Stimulated activated CD4-positive, alpha-beta T cell treated with anti-CD3 and anti-CD28 coated beads, Interleukin-12 subunit alpha, Interleukin-12 subunit beta, amount 100 ng/mL, for 48 hours (primary cell): ENCODE measurements at places on chromosomes 2 and 18.

DNA sequence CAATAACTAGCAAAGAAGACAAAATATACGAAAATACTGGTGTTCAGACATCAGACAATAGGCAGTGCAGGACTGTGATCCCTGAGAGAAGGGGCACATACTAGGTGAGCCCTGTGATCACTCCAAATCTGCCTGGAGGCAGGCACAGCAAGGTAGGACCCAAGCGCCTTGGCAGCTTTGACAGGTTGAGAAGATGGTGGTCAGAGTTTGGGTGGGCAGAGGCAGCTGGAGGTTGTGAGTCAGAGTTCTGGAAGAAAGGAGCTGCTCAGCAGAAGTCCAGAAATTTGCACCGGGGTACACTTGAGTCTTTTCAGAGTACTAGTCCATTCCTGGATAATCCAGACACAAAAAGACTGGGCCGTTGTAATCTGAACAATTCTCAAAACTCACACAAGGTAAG is 14.0 kb downstream of the KIF1A start:
- no peak for DNase-seq

- no peak for DNase-seq
Measured at GRCh38 chr18:37471637-37472036, 94.0 kb downstream of the CELF4 start.

- DNase-seq: no peak
Measured at GRCh38 chr2:69376403-69376802, 10.6 kb downstream of the GFPT1 start.

DNA sequence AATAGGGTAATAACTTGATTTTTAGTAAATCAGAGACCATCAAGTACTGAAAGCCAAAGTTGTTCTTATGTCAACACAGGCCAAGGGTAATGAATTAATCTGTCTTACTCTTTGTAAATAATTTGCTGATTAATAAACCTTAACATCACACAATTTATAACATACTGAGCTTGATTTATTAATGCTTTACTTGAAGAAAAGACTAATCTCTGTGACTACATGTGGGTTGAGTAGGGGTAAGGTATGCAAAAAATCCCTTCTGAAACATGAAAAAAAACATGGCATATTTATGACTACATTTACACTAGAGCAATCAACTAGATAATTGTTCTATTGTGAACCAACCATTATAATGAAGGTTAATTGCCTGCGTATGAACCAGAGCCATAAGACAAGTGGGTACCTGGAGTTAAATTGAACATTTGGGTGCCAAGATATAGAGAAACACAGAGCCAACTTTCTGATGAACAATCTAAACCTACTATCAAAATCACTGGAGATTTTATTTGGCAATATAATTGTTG is 67.7 kb upstream of the GRB14 start:
- DNase-seq: no peak

- no peak for DNase-seq
Measured at GRCh38 chr2:110780461-110780860, 48.1 kb downstream of the ACOXL start.

GRCh38 chr18:75223687-75224347 is 13.2 kb downstream of the TSHZ1 start:
- DNase-seq: no peak

GRCh38 chr2:9738062-9738461 is 105.2 kb upstream of the TAF1B start:
- no peak for DNase-seq

DNA sequence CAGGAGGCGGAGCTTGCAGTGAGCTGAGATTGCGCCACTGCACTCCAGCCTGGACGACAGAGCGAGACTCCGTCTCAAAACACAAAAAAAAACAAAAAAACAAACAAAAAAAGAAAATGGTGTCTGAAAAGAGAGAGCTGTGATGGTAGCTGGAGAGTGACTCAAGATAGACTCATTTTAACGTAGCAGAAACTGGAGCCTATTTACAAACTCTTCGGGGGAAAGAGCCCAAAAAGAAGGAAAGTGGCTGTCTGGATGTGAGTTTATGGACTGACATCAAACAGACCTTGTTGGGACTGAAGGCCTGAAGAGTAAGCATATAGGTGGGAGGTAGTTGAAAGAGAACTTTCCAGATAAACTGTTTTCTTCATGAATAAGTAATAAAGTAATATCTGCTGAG is 51.8 kb downstream of the LIMS1 start:
- DNase-seq: no peak

- DNase-seq: no peak
Measured at GRCh38 chr2:57877811-57878170, 168.8 kb upstream of the VRK2 start.

GRCh38 chr2:215637651-215638050 is 201.8 kb upstream of the FN1 start:
- DNase-seq: no peak

- DNase-seq: no peak
Measured at GRCh38 chr2:19364014-19364413, 5.6 kb upstream of the OSR1 start.

DNA sequence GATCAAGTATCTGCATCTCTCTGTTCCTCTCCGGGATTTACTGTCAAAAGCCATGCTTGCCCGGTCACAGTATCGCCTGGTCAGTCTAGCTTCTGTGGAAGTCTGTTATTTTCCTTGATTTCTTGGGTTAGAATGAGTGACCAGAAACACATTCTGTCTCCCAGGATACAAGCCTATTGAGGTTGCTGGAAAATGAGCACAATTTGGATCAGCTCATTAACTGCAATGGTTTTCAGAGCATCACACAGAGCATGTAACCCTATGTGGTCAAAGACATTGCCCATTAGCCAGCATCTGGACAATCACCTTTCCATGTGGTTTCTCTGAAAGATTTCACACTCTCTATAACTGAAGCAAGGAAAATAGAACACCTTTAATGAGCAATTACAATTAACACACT is 124.2 kb upstream of the FAM98A start:
- no peak for DNase-seq

DNA sequence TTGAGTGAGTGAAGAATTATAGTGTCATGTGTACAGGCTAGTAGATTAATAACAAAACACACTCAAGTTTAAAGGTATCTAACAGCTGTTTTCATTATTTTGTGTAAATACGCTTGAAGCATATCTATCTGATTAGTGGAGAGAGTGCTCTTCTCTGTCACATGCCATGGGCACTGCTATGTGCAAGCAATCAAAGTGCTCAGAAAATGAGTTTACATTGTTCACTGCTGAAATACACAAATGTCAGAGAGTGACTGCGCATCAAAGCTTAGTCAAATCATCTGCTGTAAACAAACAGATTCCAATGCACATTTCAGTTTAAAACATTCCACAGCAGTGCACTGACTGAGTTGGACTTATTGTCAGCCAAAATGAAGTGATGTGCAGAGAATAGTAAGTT is 423.4 kb downstream of the ZEB2 start:
- DNase-seq: no peak

- DNase-seq: no peak
Measured at GRCh38 chr2:29072971-29073725, 1.2 kb downstream of the PCARE start.

- DNase-seq: no peak
Measured at GRCh38 chr2:232983669-232984140, 29.4 kb downstream of the NGEF start.

GRCh38 chr2:99878581-99879350 is 263.6 kb downstream of the AFF3 start:
- no peak for DNase-seq
